ENCODE measurements at places on chromosomes 11 and 22.
A peak's percentile ranks its signal among the peaks of the same experiment; 100 is the strongest.

DNA sequence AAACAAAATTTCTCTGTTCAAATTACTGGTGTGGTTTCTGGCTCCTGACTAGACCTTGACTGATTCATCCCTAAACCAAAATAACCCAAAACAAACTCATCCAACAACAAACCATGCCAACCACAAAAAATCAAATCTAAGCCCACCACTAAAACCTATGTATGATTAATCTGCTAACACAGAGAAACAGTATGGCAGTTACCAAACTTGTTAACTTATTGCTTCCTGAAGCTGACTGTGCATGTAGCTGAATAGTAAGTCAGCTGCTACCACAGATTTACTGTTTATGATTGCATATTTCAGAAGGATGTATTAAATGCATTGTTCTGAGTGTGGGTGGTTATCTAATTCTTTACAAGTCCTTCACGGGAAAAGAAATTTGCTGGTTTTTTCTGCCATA lies 231.1 kb downstream of the SWAP70 start:
- DNase-seq = peak; percentile 78

DNA sequence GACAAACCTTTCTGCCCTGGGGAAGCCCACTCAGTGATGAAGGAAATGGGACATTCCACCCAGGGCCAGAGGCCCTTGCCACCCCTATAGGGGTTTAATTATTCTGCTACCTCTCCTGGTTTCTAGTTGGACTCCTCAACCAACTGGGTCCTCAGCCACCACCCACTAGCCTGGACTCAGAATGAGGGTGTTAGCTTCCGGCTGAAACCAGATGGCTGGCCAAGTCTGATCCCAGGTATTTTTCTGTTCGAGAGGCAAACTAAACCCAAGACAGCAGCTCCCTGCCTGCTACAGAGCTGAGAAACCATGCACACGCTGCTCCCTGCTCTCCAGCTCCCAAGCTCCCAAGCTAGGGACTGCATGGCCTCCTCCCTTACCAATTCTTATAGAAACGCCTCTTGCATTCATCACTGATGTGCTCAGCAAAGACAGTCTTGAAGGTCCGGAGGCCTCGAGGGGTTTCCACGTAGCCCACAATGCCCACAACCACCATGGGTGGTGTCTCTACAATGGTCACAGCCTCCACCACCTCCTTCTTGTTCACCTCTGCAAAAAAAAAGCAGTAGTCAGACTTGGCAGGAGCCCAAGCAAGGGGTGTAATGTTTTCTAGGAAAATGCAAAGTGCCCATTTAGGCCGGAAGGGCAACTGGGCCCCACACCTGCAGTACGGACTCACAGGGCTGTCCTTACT lies 2.2 kb downstream of the RPL3 start:
- no peak for DNase-seq

DNA sequence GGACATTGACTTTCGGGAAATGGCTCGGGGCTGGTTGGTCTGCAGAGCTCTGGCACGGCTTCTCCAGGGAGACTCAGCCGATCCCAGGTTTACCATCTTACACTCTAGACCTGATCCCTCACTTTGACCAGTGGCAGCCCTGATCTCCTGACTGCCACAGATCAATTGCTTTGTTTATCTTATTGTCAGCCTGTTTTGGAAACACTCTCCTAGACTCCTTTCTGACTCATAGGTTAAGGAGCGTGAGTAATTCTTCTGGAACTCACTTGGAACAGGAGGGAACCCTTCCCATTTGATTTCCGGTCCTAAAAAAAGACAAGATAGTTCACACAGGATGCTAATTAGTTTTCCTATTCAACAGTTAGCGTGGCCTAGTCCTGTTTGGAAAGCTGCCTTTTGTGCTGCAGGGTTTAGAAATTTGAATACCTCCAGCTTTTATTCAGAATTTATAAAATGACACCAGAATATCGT lies 16.0 kb upstream of the BMAL1 start:
- DNase-seq = peak; percentile 88

DNA sequence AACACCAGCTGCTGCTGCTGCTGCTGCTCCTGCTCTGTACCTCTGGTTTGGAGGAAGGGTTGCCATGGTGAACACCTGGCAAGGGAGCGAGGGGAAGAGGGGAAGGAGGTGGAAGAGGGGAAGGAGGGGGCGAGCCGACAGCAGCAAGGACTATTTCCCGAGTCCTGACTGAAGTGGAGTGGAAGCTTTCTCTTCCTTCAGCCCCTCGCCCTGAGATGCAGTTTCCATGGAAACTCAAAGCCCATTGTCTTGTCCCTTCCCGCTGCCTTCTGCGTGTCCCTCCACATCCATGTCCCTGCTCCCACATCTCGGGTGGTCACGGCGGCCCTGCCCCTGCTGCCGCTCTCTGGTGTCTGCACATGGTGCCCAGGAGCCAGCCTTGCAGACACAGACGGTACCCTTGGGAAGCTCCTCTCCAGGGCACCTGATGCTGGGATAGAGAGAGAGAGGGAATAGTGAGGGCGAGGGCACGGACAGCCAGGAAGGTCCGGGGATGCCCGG lies 28.6 kb downstream of the FAM83F start:
- DNase-seq = no peak

- peak; percentile 68 for DNase-seq
Observed at GRCh38 chr11:96235751-96236150, 107.2 kb downstream of the MAML2 start.

GRCh38 chr11:117621226-117621625 lies 175.8 kb downstream of the DSCAML1 start:
- no peak for DNase-seq

DNA sequence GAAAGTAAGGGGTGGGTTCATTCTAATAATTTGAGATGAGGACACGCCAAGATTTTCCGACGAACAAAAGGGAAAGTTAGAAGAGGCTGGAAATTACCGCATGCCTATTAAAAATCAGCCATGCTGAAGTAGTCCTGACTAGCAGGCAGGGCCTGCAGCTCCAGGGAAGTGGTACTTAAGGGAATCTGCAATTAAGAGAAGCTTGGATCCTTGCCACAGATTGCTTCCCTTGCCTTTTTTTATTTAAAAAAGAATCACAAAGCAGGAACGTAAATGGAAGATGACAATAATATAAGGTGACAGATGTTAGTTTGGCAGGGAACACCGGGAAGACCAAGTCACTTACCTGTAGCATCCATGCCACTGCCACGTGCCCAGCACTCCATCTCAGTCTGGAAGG lies 359.3 kb downstream of the CADM1 start:
- no peak for DNase-seq

DNA sequence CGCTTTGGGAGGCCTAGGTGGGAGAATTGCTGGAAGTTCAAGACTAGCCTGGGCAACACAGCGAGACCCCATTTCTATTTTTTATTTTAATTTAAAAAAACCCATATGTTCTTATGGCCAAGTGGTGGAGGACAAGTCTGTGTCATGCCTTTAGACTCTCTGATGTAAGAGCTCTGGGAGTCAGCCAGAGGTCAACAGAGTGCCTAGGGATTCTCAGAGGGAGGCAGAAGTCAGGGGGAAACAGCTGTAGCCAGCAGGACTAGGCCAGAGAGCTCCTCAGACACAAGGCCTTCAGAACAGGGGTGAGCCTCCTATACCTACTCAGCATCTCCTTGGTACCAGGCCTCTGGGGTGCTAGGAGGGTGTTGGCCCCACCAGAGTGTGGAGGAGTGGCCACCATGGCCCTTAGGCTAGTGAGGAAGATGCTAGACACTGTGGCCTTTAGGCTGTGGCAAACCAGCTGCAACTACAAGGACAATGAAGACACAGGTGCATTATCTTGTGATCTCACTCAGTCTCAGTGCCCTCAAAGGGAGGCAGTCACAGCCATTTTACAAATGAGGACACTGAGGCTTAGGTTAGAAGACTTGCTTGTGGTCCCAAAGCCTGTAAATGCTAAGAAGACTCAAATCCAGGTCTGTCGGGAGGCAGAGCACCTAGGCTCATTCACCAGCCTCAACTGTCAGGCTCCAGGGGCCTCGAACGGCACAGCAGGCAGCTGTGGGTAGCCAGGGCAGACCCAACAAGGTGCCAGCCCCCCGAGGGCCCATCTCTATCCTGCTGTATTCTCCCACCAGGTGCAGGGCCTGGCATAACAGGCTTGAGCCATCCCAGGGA lies 5.0 kb downstream of the ZP1 start:
- peak; percentile 55 for DNase-seq

DNA sequence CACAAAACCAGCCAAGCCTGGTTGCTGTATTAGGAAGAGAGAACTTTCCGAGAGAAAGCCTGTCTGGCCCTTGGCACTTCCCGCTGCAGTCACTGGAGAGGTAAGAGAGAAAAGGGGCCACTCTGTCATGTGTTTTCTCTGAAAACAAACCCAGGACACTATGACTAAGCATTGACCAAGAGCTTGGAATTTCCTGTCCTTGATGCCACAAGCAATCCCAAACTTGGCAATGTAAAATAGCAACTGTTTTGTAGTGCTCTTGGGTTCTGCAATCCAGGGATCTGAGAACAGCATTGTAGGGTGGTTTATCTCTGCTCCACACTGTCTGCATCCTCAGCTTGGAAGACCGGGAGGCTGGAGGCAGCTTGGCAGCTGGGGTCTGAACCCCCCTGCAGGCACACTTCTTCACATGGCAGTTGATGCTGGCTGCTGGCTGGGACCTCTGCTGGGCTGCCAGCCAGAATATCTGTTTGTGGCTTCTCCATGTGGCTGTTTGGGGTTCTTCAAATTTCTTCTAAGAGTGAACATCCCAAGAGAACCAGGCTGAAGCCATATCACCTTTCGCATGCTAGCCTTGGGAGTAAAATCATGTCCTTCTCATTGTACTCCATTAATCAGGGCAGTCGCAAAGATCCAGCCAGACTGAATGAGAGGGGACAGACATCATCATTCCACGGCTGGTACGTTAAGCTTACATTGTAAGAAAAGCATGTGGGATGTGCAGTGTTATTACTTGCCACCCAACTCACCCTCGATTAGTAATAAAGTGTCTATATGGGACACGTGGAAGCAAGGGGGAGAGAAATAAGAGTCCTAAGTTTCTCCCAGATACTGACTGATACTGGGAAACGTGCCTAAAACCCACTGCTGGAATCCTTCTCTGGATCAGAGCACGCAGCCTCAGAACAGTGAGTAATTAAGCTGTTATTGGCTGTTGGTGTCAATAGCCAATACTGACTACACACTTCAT lies 537.4 kb upstream of the B3GAT1 start:
- peak; percentile 79 for DNase-seq

GRCh38 chr11:134753771-134754520 lies 341.9 kb upstream of the B3GAT1 start:
- no peak for DNase-seq

GRCh38 chr22:46281866-46282678 lies 14.3 kb downstream of the TTC38 start:
- no peak for DNase-seq

DNA sequence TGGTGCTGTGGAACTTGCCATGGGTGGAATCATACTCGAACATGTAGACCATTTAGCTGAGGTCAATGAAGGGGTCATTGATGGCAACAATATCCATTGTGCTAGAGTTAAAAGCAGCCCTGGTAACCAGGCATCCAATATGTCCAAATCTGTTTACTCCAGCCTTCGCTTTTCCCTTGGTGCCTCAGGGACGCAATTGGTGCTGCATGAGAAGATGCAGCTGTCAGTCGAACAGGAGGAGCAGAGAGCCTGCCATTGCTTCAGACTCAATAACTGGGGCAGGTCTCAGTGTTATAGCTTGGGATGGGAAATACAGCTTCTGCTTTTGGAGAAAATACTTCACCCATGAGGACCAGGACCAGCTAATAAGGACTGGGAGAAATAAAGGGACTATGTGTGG lies 5.0 kb upstream of the MCHR1 start:
- DNase-seq = no peak

DNA sequence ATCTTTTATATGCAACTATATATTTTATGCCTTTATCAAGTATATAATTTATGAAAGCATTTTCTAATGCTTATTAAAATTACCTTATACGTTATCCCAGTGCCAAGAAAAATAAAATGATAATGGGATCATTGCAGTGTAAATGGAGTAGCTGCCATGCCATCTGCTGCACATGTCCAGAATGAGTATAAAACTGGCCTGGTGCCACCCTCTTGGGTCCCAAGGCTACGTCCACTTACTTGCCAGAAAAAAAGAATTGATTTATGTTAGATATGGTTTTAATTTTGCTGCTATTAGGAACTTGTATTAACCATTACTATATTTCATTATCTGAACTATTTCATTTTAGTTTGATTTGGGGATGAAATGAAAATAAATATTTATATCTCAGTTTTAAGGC lies 1127.1 kb upstream of the CNTN5 start:
- no peak for DNase-seq

- DNase-seq = peak; percentile 97
Observed at GRCh38 chr11:69638941-69639681, 1.8 kb upstream of the CCND1 start.

- DNase-seq = no peak
Observed at GRCh38 chr22:49566693-49567092, 261.0 kb downstream of the BRD1 start.

GRCh38 chr11:12161137-12161536 lies 50.7 kb downstream of the MICAL2 start:
- no peak for DNase-seq

GRCh38 chr22:42173183-42173926 lies 42.7 kb upstream of the CYP2D6 start:
- DNase-seq = no peak

GRCh38 chr11:19326499-19326898 lies 85.8 kb upstream of the E2F8 start:
- peak; percentile 43 for DNase-seq

GRCh38 chr22:35085621-35086020 lies 19.7 kb downstream of the ISX start:
- DNase-seq = no peak

DNA sequence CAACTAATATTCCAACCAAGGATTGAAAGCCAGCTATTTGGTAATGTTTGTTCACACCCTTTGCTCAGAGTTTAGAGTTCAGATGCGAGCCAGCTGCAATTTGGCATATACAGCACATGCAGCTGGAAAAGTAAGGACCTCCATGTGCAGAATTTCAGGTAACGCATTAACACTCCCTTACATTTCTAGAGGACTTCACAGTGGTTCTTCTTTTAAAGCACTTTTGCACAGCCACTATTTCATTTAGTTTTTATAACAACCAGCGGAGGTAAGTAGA lies 3.4 kb downstream of the POU2AF3 start:
- DNase-seq = no peak

GRCh38 chr11:19660076-19660475 lies 52.6 kb upstream of the NAV2 start:
- DNase-seq = peak; percentile 55

- no peak for DNase-seq
Observed at GRCh38 chr11:57903441-57904123, 120.1 kb upstream of the OR9Q1 start.

- DNase-seq = no peak
Observed at GRCh38 chr22:24686280-24686679, 83.3 kb downstream of the GGT1 start.

Data from fibroblast of skin of abdomen (primary cell).